Ovary (tissue), 10 donors: ENCODE measurements at places on chromosomes 6 and 20.
A peak's percentile ranks its signal among the peaks of the same experiment; 100 is the strongest.

DNA sequence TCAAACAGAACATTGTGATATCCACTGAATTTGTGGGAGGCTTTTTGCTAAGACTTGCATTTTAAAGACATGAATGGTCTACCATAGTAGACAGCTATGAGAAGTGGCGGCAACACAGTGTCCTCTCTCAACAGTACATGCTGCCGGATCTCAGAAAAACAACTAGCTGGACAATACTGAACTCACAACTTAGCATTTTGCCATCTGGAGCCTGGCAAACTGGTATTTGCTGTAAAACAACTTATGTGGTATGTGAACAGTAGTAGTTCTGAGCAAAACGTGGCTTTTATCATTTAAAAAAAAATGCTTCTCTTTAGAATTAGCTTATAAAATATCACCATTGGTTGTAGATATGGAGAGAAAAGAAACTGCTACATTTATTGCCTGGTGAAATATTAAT, 3.3 kb upstream of the PXDC1 start:
- no peak for DNase-seq

DNA sequence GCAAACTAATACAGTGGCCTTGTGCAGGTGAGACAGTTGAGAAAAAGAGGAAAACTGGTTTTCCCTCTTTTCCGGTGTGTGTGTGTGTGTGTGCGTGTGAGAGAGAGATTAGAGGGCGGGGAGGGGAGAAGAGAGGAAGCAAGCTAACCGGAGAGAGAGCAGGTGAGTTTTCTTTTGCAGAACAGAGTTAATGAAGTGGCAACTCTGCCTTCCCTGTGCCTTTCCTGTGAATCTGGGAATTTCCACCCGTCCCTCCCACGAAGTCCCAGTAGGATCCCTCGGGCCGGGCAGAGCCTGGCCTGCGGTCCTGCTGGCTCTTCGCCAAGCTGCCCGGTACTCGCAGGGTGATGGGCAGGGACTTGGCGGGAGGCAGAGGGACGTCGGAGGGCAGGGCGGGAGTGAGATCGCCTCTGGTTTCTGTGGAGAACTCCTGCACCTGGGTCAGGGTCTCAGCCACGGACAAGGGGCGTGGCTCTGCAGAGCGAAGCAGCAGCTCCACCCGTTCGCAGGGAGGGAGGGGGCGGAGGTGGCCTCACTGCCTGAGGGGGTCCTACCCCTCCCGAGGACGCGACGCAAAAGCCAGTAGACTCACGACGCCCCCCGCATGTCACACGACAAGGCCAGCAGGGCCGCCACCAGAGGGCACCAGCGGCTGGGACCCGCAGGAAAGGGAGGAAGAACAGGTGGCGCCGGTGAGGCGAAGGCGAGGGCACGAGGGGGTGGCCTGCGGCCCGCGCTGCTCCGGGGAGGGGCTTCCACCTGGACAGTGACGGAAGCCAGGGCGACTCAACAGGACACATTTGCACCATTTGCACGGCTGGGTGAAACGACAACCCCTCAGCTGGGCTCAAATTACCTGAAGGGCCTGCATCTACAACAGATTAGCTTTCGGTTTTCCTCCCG, 51.2 kb upstream of the RNF182 start:
- peak; percentile 59 for DNase-seq

DNA sequence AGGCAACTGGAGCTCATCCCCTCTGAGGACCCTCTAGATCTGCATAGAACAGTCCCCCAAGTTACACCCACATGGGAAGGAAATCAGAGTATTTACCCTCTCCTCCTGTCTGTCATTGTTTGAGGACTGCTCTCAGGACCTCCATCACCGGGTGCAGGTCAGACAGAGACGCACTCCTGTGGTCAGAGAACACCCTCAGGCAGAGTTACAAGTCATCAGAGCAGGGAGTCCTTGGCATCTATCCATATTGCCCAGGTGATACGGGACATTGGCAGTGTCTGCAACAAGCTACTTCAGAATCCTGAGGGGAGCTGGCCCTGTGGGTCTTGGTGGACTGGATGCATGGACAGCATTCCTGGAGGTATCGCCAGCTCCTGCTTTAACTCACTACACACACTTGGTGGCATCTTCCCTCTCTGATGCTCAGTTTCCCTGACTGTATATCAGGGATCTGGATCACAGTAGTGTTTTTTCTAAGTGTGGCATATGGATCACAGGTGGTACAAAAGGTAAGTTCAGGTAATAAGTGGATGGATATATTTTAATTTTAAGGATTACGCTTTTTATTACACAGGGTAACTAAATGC, 15.1 kb upstream of the ISM1 start:
- DNase-seq: no peak

- DNase-seq: peak; percentile 96
These were observed 130.5 kb downstream of the CEBPB start for GRCh38 chr20:50320901-50321796.

DNA sequence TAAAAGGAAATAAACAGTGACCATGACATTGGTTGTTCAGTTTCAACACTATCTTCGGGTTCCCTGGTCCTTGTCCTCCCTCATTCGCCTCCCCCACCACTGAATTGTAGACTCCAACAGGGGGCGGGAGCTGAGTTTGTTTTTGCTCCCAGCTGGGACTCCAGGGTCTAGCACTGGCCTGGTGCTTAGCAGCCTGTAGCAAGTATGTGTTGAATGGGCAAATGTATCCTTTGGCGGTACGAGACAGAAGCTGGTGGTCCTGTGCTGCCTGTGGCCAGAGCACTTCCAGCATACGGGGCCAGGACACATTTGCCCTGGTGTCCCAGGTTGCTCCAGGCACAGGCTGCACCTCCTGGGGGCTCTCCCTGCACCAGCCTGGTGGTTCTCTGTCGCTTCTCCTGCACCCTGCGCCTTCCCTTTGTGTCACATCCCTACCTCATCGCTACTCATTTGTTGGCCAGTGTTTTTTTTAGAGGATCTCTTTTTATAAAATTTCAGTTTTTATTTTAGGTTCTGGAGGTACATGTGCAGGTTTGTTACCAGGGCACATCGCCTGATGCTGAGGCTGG, 40.1 kb downstream of the PHACTR3 start:
- DNase-seq: no peak

DNA sequence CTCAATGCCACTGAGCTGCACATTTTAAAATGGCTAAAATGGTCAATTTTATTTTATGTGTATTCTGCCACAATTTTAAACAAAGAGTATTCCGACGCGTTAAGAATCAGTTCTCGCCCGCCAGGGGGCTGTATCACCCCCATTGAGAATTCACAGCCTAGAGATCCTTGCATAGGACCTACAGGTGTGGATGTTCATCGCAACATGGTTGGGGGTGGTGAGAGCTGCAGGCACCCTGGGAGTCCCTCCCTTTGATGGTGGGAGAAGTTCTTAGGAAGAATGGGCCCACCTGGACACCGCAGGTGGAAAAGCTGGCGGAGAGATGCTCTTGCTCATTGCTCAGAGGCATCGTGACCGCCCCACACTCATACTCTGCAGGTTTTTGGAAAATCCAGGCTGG, 63.5 kb downstream of the SLC2A10 start:
- DNase-seq: no peak

DNA sequence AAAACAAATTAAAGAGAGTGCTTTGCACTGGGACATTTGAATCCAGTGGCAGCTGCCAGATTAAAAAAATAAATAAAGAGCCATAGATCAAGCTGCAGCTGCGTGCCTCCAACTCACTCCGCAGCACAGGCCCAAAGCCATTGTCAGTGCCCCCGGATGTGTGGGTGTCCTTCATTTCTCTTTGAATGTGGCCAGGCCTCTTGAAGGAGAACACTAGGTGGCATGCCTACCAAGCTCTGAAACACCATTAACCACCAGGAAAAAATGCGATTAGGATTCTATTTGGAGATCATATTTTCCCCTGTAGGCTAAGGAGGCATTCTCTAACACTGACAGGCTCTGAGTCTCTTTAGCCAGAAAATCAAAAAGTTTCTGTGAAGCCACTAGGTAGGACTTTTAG, 549.8 kb downstream of the PRKN start:
- no peak for DNase-seq

- no peak for DNase-seq
These were observed 25.5 kb downstream of the PCK1 start for GRCh38 chr20:57586370-57586793.

DNA sequence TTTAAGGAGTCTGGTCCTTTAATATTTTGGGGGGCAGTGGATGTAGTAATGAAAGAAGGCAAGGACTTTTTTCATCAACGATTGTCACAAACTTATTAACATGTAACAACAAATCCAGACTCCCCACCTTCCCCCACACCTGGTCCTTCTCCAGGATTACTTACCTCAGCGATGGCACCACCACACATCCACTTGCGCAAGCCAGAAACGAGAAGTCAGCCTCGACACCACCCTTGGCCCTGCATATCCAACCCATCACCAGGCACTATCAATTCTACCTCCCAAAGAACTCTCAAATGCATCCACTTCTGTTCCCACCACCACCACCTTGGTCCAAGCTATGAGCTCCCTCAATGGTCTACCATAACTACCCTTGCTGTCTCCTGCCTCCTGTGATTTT, 6.6 kb downstream of the EZR start:
- no peak for DNase-seq

DNA sequence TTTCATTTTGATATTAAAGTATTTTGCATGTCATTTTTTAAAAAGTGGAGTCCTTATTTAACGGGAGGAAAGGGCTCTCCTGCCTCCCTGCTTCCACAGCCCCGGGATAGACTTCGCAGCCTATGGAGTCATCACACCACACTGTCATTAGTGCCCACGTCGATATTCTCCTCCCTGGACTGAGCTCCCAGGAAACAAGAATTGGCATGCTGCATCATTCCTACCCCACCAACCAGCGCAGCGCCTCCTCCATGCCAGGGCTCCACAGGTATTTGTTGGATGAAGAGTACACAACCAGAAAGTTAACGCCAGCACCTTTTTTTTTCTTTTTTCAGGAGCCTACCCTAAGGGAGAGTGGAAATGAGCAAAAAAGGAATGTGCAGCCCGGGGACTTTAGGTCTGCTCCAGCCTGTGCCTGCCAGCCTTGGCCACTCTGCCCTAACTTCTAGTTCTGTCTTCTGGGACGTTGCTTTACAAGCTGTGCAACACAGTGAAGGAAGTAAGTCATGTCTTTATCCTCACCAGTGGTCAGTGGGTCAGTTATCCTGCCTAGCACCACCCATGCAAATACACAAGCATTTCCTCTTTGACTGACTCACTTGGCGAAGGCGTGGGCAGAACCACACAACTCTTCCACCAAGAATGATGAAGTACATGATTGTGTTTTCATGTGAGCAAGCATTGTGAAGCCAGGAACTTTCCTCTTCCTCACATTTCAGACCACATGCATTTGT, 180.7 kb upstream of the UST start:
- DNase-seq: no peak

DNA sequence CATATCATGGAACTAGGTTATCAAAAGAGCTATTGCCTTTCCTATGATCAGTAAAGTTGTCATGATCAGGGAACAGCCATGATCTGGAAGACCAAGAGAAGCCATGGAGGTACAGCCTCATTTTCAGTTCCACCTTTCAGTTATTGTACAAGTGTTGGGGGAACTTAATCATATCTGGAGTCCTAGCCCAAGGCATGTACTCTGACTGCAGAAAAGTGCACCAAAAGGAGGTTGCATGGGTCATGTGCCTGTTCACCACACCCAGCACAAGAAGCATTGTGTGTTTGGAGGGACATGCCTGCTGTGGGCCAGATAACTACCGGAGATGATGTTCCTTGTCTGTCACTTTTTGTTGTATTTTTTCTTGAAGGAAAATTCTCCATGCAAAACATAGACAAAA, 185.8 kb upstream of the MAN1A1 start:
- no peak for DNase-seq

GRCh38 chr6:42402184-42402583, 49.5 kb downstream of the TRERF1 start:
- no peak for DNase-seq

- DNase-seq: no peak
These were observed 369.0 kb downstream of the TENT5A start for GRCh38 chr6:81383472-81383871.

GRCh38 chr6:42404484-42404883, 47.2 kb downstream of the TRERF1 start:
- DNase-seq: no peak

DNA sequence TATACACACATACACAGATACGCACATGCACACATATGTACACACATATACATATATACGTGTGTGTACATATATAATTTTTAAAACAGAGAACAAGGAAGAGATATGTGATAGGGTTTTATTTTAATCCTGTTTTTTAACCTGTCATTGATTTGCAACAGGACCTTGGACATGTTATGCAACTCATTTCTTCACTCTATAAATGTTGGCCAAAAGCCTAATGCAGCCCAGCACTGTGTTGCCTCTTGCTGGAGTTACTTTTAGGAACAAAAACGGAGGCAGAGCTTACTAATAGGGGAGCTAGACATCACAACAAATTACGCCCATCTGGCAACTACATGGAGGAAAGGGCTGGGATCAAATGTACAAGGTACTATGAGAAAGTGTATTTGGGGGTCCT, 179.9 kb upstream of the TAB2 start:
- no peak for DNase-seq

GRCh38 chr20:43859994-43860393, 54.7 kb upstream of the TOX2 start:
- no peak for DNase-seq

GRCh38 chr6:25774120-25774715, 19.7 kb downstream of the SLC17A4 start:
- DNase-seq: no peak

GRCh38 chr20:11807054-11808048, 110.3 kb upstream of the BTBD3 start:
- no peak for DNase-seq

DNA sequence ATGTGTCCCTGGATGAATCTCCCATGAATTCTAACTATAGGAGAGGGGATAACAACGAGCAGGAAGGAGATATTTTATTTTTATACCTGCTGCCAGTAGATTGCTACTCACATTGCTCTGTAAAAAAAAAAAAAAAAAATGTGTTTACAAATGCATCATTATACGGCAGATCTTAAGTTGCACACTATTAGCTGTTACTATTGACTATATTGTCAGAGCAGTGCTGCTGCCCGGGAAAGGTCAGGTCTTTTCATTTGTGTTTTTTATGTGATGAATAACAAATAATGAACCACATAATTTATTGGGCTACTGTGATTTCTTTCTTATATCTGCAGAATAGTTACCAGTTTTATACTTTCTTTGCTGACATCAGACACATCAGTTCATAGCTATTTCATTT, 393.3 kb downstream of the C6orf118 start:
- no peak for DNase-seq

- DNase-seq: no peak
These were observed 29.2 kb upstream of the CHMP4B start for GRCh38 chr20:33781945-33782344.

DNA sequence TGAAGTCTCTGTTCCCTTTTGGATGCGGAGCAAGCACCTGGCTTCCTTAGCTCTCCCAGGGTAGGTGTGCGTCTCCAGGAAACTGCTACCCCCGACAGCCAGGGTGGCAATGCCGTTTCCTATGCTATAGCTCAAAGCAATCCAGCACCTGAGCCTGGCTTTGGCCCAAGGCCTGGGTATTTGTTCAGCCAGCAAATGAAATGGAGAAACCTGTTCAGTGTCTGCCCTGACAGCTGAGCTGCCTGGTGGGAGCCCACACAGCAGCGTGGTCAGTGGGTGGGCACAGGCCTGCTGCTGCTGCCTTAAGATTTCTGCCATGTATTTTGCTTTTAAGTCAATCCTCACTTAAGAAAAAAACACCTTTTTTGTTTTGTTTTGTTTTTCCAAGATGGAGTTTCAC, 13.7 kb downstream of the SPATA2 start:
- DNase-seq: no peak

- DNase-seq: no peak
These were observed 29.9 kb downstream of the PLN start for GRCh38 chr6:118577972-118578371.
